Fibroblast of villous mesenchyme (primary cell): ENCODE measurements at places on chromosomes 16 and 17.
A peak's percentile ranks its signal among the peaks of the same experiment; 100 is the strongest.

- DNase-seq, result no peak
Observed at GRCh38 chr17:56739376-56739775, 94.3 kb downstream of the C17orf67 start.

GRCh38 chr16:5041600-5042133 is 7.9 kb upstream of the NAGPA start:
- DNase-seq, result peak; percentile 45

DNA sequence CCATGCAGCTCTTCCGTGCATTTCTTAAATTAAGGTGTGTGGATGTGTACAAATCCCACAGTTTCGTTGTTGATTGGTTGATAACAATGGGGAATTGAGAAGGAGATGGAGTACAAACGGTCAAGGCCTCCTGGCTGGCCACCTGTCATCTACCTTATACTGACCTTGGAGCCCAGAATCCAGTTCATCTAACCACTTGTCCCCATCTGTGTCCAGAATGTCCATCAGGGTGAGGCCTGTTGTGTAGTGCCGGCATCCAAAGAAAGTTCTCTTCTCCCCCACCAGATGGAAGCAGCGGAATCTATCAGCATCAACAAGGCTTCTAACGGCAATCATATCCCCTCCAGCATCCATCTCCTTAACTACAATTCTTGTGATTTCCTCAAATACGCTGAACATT is 1.5 kb downstream of the GSDMB start:
- peak; percentile 14 for DNase-seq

DNA sequence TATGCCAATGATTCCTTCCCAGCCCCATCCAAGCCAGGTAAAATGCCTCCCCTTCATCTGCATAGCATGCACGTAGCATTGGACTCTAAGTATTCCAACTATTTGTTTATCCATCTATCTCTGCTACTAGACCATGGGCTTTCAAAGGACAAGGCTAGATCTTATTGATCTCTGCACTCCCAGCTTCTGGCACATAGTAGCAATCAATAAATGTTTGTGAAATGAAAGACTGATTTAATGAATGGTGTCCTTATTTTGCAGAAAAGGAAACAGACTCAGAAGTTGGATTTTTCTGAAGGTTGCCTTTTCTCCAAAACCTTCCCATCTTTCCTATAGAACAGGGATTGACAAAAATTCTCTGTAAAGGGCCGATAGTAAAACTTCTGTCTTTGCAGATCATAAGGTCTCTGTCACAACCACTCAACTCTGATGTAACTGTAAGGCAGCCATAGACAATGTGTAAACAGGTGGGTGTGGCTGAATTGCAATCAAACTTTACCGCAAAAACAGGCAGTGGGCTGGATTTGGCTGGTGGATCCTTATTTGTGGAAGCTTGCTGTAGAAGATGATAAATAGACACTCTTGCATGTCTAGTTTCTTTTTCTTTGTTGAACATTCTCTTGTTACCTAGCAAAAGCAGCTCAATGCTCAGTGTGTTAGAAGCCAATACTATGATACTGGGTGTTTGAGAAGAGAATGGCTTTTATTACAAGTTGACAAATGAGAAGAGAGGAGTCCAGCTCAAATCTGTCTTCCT is 7.6 kb upstream of the CMTR2 start:
- DNase-seq, result no peak
